EH (cell line): ENCODE measurements at places on chromosomes 13 and 19.

DNA sequence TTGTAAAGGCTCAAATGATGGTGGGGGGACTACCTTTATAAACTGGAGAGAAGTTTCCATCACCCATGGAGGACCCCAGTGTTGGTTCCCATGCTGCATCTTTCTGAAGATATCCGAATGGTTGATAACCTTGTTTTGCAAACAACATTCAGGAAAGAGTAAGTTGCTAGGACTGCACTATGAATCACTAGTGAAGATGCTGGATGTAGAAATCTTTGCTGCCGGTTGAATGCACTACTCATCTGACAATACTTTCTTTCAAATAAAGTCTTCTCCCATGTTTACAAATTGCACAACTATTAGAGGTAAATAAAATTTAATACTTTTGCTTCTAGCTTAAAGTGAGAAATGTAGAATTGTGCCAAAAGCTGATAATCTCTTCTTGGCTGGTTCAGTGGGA, 198.4 kb upstream of the SLITRK6 start:
- DNase-seq: no peak

DNA sequence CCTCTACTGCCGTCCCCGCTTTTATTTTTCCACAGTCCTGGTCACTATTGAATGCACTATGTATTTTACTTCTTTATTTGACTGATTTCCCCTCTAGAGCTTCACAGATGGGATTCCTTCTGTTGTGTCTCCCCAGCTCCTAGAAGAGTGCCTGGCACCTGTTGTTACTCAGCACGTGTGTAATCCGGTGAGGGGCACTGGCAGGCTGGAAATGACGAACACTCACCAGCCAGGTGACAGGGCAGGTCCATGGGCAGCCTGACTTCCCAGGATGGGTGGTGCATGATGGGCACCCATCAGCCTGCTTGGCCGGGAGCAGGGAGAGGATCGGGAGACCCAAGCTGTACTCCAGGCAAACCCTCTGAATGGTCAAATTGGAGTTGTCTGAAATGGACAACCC, 67.2 kb downstream of the CEBPG start:
- DNase-seq: no peak

GRCh38 chr13:20945952-20946383, 43.4 kb upstream of the XPO4 start:
- peak; percentile 14 for DNase-seq

GRCh38 chr13:44331912-44332851, 41.4 kb upstream of the SERP2 start:
- DNase-seq: peak; percentile 90

DNA sequence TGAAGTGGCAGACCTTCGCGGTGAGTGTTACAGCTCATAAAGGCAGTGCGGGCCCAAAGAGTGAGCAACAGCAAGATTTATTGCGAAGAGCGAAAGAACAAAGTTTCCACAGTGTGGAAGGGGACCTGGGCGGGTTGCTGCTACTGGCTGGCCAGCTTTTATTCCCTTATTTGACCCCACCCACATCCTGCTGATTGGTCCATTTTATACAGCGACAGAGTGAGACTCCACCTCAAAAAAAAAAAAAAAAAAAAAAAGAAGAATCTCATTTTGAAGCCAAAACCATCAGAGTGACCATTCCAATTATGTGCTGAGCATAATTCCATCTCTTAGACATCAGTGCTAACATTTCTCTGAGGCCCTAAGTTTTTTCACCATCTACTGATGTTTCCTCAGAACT, 1.9 kb upstream of the ZNF552 start:
- peak; percentile 29 for DNase-seq

GRCh38 chr19:9914315-9915207, 21.8 kb downstream of the OLFM2 start:
- DNase-seq: peak; percentile 87

GRCh38 chr19:15196360-15197005, 4.3 kb downstream of the NOTCH3 start:
- no peak for DNase-seq

DNA sequence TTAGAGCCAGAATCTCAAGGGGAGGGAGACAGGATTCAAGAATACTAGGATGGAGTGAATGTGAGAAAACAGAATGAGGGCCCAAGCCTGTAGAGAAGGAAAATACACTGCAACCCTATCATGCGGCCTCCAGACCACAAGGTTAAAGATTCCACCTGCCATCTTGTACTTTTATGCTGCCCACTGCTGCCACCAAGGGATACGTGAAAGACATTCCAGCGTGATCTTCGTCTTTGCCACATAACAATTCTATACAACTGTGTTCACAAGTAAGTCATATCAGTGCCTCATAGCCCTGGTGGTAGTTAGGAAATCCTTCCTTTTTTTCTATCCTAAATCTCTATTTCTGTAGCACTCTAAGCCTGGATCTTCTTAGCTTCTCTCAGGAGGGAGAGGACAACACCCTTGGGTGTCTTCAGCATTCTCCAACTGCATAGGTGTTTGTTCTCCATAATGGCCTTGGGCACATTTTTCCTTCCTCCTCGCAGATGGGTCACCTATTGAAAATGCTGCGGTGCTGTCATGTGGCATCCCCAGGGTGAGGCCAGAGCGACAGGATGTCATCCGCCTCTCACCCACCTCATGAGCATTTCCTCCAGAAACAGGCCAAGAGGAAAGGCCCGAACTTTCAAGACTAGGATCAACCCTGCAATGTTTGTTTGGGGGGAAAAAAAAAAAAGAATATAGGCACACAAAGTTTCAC, 13.6 kb downstream of the TPT1 start:
- DNase-seq: no peak

- no peak for DNase-seq
Observed at GRCh38 chr19:43681821-43682220, 11.9 kb upstream of the PLAUR start.

DNA sequence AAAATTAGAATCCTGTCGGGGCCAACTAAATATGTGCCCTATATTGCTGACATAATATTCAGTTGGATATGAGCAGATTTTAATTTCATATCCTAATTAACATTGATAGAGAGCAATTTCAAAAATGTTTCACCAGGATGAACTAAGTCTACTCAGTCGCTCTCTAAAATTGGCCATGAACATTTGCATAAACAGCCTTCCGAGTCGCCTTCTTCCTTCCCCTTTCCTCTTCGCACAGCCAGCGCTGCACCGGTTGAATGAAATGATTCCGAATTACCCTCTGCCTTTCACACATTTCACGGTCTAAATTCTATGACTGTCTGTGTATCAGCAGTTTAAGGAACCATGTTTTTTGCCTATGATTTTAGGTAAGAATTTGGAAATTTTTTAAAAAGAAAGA, 413.7 kb downstream of the LIG4 start:
- DNase-seq: no peak

DNA sequence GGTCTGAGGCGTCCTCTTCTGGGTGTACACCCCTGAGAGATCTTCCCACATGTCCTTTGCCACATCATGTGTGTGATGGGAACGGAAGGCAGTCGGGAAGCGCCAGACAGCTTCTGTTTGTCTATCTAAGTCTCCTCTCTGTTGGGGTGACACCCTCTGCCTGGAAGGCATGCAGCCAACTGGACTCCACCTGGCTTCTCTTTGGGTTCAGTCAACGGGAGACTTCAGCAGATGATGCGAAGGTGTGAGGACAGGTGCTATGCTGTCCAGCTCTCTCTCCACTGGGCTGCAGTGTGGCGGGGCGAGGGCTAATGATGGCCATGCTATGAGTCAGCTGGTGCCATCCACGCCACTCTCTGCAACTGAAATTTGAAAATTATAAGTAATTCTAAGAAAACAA, 14.3 kb upstream of the SBK3 start:
- DNase-seq: no peak

GRCh38 chr19:34577056-34577455, 95.5 kb downstream of the WTIP start:
- no peak for DNase-seq

DNA sequence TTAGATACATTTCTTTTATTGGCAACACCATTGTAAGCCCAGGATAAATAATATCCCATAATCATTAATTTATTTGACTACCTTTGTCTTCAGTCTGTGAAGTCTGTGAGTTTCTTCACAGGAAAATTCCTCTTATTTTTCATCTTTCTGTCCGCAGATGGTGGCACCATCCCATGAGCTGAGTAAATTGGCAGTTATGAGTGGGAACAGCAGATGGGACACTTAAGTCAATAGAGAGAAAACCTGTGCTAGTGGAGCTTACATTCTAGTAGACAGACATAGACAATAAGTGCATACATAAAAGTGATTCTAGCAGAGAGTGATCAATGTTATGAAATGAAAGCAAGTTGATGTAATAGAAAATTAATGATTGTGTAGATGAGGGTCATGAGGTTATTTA, 638.2 kb upstream of the MIR17HG start:
- no peak for DNase-seq

- no peak for DNase-seq
Observed at GRCh38 chr13:73088332-73088935, 29.6 kb downstream of the KLF5 start.

DNA sequence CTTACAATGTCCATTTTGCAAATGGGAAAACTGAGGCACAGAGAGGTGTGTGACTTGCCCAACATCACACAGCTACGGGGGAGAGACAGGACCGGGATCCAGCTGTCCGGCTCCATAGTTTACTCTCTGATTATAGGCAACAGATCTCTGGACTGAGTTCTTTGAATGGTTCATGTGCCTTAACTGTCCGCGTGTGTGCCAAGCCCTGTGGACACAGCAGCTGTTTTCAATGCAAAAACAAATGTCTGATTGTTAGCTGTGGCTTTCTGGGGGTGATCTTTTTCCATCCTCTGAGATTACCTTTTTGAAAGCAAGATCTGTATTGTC, 94.1 kb downstream of the KL start:
- no peak for DNase-seq

- no peak for DNase-seq
Observed at GRCh38 chr19:4606921-4607678, 32.2 kb upstream of the TNFAIP8L1 start.

DNA sequence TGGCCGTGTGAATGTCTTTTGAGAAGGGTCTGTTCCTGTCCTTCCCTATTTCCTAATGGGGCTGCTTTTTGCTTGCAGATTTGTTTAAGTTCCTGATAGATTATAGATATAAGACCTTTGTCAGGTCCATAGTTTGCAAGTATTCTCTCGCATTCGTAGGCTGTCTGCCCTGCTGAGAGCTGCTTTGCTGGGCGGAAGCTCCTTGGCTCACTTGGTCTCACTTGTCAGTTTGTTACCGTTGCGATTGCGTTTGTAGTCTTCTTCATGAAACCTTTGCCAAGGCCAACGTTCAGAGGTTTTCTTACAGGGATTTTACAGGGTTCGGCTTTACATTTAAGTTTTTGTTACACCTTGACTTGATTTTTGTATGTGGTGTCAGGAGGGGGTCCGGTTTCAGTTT, 44.0 kb upstream of the TFDP1 start:
- DNase-seq: no peak
